ENCODE measurements at places on chromosomes 2 and 18.

DNA sequence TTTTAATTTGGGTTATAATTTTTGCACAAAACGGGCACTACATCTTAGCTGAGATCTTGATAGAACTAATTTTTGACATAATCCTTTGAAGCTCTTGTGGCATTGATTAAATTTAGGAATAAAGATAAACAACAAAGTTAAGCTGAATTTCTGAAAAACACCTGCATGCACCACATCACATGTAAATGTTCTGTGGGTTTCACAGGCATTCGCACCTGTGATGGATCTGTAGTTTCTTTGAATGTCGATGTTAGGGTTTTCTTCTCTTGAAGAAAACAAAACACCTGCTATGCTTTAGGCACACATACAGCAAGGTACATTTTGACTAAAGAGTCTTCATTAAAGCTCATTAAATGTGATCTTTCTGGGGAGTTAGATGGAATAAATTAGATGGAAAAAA is 60.3 kb downstream of the RPIA start:
- DNase-seq, result no peak

DNA sequence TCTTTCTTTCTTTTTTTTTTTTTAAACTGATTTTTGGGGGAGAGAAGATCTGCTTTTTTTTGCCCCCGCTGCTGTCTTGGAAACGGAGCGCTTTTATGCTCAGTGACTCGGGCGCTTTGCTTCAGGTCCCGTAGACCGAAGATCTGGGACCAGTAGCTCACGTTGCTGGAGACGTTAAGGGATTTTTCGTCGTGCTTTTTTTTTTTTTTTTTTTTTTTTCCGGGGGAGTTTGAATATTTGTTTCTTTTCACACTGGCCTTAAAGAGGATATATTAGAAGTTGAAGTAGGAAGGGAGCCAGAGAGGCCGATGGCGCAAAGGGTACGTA is 587 bp downstream of the MEIS1 start:
- no peak for DNase-seq

GRCh38 chr2:202014759-202015211 is 18.9 kb upstream of the FZD7 start:
- DNase-seq, result no peak

- no peak for DNase-seq
These were observed 136.1 kb downstream of the ICOS start for GRCh38 chr2:204072443-204073324.

GRCh38 chr18:79975985-79976680 is 11.7 kb downstream of the HSBP1L1 start:
- DNase-seq, result no peak

GRCh38 chr18:22504251-22505030 is 86.7 kb upstream of the CTAGE1 start:
- no peak for DNase-seq

- no peak for DNase-seq
These were observed 2.1 kb downstream of the ACTG2 start for GRCh38 chr2:73894877-73895276.

DNA sequence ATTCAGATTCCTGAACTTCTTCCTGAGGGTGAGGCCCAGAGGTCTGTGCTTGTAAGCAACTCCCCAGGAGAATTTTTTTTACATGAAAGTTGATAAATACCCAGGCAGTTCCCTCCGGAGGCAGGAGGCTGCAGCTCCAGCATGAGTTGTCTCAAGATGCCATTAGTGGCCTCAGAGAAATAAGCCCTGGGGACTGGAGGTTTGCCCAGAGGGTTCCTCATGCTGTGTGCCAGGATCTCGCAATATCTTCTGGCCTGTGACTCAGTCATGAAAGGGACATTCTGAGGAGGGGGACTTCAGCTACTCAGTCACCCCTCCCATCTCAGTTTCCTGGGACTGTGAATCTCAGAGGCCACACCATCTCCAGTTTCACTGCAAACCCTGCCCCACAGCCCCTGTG is 49.9 kb downstream of the LYPD1 start:
- DNase-seq, result no peak

DNA sequence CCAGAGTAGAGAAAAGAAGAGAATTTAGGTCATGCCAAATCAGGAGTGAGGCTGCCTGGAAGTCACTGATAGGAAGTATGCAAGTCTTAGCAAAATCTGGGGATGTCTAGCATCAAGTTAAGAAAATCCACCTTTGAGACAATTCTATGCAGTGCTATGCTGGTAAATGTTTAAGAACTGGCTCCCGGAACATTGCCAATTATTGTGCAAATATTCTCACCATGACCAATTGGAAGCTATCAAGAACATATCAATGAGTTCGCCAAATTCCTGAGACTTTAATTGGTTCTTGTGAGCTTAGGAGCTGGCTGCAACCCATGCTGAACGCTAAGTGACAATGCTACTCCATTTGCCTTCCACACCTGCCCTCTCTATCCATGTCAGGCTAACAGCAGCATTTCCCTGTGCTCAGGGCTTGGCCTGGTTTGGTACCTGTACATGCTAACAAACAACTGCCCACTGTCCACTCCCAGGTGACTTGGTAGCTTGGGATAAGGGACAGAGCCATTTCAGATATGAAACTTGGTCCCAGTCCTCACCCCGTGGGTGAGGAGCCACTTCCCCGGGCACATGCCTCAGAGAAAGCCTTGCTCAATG is 172.9 kb upstream of the KLHL29 start:
- no peak for DNase-seq

GRCh38 chr2:21423854-21424253 is 300.1 kb downstream of the TDRD15 start:
- no peak for DNase-seq

GRCh38 chr2:119214453-119215037 is 9.1 kb upstream of the STEAP3 start:
- no peak for DNase-seq

DNA sequence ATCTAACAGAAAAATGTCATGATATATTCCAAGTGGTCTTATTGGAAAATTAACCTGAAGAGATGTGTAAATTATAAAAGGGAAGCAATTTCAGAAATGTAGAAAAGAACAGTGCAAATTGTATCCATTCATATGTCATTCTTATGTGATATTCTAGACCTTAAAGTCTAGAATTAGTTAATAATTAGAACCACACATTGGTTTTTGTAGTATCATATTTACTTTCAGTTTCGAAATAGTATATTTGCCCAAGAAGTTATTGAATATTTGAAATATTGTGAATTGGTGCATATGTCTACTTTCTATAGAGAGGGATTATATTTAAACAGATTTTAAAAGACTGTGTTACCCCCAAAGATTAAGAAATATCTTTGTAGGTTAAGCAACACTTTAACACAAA is 1348.6 kb upstream of the ACVR2A start:
- DNase-seq, result no peak

DNA sequence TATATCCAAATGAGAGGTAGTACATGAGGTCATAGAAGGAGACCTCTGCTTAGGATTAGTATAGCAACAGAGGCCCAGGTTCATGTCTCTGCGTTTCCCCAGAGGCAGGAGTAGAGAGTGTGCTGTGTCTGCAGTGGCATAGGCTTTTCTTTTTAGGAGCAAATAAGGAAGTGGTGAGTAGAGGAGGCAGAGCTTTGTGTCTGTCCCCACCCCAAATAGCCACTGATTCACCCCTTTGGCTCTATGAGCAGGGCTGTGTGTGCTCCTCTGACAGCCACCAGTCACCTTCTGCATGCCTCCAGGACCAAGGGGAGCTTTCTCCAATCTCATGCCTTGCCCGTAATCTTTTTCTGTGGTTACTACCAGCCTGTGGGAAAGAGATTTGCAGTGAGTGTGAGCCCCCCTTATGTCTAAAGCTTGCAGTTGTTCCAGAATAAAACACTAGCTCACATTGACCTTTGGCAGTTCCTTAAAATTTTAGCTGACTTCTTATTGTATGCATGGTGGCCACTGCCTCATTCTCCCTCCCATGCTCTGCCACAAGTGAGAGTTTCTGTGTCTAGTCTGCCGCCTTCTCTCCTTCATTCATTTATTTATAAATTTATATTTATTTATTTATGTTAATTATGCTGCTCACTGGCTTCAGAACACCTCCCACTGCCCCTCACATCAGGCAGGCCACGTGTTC is 23.5 kb upstream of the ELAC1 start:
- DNase-seq, result no peak
